H7 (cell line): ENCODE measurements at places on chromosomes 12 and 14. TPM values are rescaled to one million over a fixed set of nuclear protein-coding genes. Genes with fewer than 3 reads are reported as not detected.

Gene LBHD2
- not detected in 2 replicates for total RNA-seq

Gene GPHN
- 10.6 and 14.2 TPM in 2 replicates for total RNA-seq

Gene KCNK13
- 0.07 and 0.28 TPM in 2 replicates for total RNA-seq

Gene HOXC12
- total RNA-seq: not detected in 2 replicates

Gene RPGRIP1
- 0.11 and 0.14 TPM in 2 replicates for total RNA-seq

Gene EIF2S3B
- 13.3 and 15.4 TPM in 2 replicates for total RNA-seq

Gene CSRP2
- 99.2 and 108 TPM in 2 replicates for total RNA-seq

Gene NANOG
- 147 and 178 TPM in 2 replicates for total RNA-seq

Gene CD4
- 0.66 and 0.81 TPM in 2 replicates for total RNA-seq

Gene SLCO1B1
- 0.04 TPM in 1 of 2 replicates, not detected in the other for total RNA-seq

Gene SLCO1B3
- total RNA-seq: not detected in 2 replicates

Gene SIRT4
- 3.1 and 4.1 TPM in 2 replicates for total RNA-seq

Gene SSPN
- total RNA-seq: 0.31 and 1.1 TPM in 2 replicates

Gene ADAM20
- total RNA-seq: 0.10 and 0.59 TPM in 2 replicates

Gene UNC79
- 1.0 and 2.0 TPM in 2 replicates for total RNA-seq

Gene CLMN
- 4.5 and 10.5 TPM in 2 replicates for total RNA-seq

Gene KLRC2
- total RNA-seq: not detected in 2 replicates

- no peak for DNase-seq
Measured at GRCh38 chr14:102511538-102511937, 2.0 kb upstream of the ANKRD9 start.

DNA sequence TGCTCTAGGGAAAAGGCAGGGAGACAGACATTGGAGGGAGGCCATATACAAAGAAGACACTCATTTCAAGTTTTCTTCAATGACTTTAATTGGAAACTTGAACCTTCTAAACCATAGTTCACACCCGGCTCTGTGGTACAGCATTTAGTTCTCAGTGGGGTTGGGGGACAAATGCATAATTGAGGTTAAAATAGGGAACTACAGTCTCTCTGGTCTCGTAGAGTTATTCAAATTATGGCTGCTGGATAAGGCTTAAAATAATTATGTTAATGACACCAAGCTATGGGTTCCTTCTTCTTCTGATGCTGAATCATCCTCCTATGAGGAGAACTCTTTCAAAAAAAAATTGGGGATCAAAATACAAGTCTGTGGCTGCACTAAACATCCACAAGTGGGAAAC is 3.8 kb upstream of the RPAP3 start:
- no peak for DNase-seq

DNA sequence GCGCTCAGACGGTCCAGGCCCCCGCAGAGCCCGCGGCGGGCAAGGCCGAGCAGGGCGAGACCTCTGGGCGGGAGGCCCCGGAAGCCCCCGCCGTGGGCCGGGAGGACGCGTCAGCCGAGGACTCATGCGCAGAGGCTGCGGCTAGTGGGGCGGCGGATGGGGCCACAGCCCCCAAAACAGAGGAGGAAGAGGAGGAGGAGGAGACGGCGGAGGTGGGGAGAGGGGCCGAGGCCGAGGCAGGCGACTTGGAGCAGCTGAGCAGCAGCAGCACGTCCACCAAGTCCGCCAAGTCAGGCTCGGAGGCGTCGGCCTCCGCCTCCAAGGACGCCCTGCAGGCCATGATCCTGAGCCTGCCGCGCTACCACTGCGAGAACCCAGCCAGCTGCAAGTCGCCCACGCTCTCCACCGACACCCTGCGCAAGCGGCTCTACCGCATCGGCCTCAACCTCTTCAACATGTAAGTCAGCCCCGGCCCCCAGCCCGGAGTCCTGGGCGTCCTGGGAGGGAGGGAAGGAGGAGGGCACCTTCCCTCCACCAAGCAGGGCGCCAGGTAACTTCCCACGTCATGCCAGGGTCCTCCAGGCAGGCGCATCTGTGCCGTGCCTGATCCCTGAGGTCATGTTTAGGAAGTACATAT is 72.4 kb downstream of the IQSEC3 start:
- DNase-seq: peak; percentile 82

DNA sequence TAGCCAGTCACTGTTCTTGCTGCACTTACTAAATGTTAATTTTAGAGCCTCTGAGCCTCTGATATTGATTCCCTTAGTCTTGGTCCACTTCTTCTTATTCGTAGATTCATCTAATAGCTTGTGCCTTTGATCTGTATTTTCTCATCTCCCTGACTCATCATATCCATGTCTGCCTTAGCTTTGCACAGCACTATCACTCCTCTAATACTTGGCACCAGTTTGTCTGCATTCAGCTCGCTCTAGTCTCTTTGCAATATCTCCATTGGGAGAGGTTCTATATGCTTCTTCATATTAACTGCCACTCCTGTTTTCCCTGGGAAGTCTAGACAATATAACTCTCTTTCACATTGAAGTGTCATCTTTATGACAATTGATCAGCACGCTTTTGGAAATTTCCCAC is 68.5 kb upstream of the CSRP2 start:
- DNase-seq: no peak

DNA sequence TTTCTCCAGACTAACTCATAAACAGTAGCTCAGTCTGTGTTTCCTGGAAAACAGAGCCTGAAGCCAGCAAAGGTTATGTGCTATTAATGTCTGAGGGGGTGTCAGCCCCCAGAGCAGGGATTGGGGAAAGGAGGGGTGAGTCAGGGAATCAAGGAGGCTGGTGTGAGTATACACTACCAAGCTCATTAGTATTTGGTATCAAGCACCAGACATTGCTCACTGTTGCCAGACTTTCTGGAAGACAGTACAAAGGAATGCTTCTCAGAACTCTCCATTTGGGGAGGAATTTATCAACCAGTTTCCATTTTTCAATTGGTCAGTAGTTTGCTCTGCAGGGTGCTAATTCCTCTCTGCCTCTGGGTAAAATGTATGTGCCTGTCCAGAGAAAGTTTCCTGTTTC is 443.4 kb downstream of the GLT1D1 start:
- DNase-seq: no peak

DNA sequence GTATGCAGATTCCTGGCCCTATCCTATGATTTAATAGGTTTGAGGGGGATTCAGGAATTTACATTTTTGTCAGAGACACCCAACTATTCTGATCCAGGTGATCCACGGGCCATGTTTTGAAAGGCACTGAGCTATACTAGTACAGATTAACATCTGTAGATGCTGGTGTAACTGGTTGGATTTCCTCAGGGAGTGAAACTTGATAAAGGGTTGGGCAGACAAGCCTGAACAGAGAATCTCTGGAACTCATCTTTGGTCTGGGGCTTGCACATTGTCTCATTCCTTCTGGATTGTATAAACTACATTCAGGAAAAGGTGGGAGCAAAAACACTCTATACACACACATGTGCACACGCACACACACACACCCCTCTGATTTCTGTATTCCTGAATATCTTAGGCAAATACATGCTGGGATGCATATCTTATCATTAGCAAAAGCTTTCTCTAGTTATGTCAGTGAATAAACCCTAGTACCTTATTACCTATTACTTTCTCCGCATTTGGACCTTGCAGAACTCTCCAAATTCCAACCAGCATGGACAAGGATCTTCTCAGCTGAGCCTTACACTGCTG is 104.6 kb downstream of the SLC38A1 start:
- DNase-seq: no peak

- no peak for DNase-seq
Measured at GRCh38 chr14:104804481-104805325, 3.8 kb downstream of the ZBTB42 start.

GRCh38 chr14:40074169-40074568 is 641.9 kb upstream of the FBXO33 start:
- DNase-seq: no peak

- DNase-seq: peak; percentile 18
Measured at GRCh38 chr12:71639341-71639760, 24.3 kb downstream of the ZFC3H1 start.

DNA sequence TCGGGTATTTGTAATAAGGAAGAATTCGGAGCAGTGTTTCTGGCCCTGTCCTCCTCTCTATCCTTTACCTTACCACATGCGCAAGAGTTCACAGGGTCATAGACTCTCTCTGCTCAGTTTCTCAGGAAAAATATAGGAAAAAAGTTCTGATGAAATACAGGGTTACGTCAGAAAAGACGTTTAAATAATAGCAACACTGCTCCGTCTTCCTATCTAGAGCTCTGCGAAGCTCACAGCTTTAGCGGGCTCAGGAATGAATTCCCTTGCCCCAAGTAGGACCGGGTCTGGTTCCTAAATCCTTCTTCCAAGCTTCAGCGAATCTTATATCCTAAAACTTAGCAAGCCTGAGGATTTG is 365 bp downstream of the CCDC59 start:
- peak; percentile 13 for DNase-seq

GRCh38 chr12:106239951-106240335 is 7.9 kb downstream of the CKAP4 start:
- no peak for DNase-seq

DNA sequence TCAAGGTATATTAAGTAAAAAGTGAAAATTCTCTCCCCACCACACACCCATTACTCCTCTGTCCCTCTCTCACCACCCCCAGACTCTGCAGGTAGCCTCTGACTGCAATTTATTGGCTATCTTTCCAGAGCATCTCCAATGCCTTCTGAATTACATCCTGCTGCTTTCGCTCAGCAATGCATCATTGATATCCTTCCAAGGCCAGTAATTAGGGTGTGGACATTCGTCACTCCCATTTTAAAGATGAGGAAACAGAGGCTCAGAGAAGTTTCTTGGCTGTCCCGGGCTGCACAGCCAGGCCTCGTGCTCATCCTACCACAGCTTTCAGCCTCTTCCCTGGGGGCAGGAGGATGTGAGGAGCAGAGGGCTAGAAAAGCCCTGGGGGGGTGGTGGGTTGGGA is 23.6 kb upstream of the PGF start:
- DNase-seq: peak; percentile 28

GRCh38 chr12:122282061-122282460 is 15.8 kb upstream of the VPS33A start:
- no peak for DNase-seq

GRCh38 chr14:85579942-85580341 is 50.0 kb downstream of the FLRT2 start:
- DNase-seq: no peak

DNA sequence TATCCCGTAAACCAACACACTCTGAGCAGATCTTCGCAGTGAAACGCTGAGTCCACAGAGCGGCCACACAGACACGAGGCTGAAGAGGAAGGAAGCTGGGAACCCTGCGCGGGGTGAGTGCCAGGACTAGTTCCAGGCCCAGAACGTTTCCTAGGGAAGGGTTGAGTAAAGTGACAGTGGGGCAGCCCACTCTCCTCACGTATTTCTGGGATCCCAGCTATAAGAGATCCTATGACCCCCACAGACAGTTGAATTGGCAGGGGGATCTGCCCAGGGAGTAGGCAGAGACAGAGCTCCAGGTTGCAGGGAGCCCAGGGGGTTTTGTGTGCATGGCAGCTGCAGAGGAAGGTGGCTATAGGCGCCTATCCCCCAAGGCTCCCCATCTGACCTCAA is 51.1 kb downstream of the GTF2A1 start:
- no peak for DNase-seq

GRCh38 chr12:111443586-111443985 is 37.9 kb downstream of the SH2B3 start:
- DNase-seq: peak; percentile 9

DNA sequence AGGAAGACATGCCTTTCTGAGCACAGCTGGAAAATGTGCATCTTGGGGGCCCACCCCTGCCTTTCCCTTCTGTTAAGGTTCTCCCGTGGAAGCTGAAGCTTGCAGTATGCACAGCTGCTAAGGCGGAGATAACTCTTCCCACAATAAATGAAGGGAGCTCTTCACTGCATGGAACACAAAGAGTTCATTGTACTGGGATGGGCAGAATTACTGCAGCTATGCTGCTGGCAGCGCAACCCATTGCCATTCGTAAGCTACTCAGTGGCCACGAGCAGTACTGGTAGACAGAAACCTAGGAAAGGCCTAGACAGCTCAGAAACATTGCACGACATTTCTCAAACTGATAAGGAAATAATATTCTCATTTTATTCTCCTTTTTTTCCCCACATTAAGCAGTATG is 310.2 kb downstream of the MDGA2 start:
- DNase-seq: no peak

DNA sequence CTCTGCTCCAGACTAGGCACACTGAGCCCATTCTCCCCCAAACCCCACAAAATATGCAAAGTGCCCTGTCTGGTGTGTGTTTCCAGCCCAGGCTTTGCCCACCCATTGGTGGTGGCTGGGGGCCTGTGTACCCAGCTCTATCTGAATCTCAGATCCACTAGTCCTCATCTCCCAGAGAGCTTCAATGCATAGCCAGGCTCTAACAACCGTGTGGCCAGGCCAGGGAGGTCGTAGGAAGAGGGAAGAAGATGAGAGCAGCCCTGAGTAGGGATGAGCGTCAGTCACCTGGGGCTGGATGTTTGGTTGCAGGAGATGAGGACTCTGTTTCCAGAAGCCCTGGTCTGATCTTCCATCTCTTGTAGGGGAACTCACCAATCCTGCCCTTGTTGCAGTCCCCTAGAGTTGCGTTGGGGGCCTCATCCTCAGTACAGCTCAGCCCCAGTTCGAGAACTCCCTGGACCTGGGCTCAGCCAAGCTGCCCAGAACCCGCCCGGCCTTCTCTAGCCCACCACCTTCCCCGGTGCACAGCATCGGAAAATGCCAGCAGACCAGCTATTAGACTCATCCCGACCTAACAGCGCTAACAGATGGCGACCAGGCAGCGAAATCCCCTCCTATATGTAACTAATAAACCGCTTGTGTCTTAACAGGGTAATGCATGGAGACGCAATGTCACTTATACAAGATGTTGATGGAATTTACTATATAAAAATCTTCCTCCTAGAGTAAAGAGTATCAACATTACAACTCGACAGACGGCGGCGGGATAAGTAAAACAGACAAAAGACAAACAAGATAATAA is 3.2 kb upstream of the LHX5 start:
- DNase-seq: no peak

DNA sequence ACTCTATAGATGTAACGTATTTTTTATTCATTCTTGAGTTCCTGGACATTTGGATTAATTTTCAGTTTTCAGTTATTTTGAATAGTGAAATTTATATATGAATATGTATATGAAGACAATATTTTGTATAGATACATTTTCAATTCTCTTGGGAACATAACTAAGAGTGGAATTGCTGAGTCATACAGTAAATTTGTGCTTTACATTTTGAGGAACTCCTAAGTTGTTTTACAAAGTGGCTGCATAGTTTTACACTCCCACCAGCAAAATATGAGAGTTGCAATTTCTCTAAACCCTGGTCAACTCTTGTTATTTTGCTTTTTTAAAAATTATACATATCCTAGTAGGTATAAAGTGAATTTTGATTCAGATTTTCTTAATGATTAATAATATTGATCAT is 1838.6 kb upstream of the SEL1L start:
- no peak for DNase-seq

GRCh38 chr14:54483073-54483745 is 5.6 kb downstream of the GMFB start:
- DNase-seq: no peak

- DNase-seq: no peak
Measured at GRCh38 chr14:49994951-49995561, 102.2 kb downstream of the ARF6 start.

- DNase-seq: no peak
Measured at GRCh38 chr14:98292191-98292590, 979.8 kb downstream of the BCL11B start.
